Thyroid gland (tissue), 4 donors: ENCODE measurements at places on chromosomes 12 and 14. TPM values are rescaled to one million over a fixed set of nuclear protein-coding genes. Genes with fewer than 3 reads are reported as not detected.

- no peak overlapping the region for H3K4me3 ChIP-seq
- DNase-seq: no peak
- H3K27ac ChIP-seq: no peak overlapping the region
- H3K36me3 ChIP-seq: no peaks in the 10 kb centered on the region
These were observed 645.5 kb downstream of the C12orf50 start for GRCh38 chr12:87383680-87384079.

- no peak overlapping the region for H3K27ac ChIP-seq
- no peaks in the 10 kb centered on the region for H3K4me1 ChIP-seq
- H3K36me3 ChIP-seq: no peaks in the 10 kb centered on the region
- no peak for DNase-seq
- H3K27me3 ChIP-seq: no peaks in the 10 kb centered on the region
These were observed 89.8 kb upstream of the DNM1L start for GRCh38 chr12:32589165-32589865.

DNA sequence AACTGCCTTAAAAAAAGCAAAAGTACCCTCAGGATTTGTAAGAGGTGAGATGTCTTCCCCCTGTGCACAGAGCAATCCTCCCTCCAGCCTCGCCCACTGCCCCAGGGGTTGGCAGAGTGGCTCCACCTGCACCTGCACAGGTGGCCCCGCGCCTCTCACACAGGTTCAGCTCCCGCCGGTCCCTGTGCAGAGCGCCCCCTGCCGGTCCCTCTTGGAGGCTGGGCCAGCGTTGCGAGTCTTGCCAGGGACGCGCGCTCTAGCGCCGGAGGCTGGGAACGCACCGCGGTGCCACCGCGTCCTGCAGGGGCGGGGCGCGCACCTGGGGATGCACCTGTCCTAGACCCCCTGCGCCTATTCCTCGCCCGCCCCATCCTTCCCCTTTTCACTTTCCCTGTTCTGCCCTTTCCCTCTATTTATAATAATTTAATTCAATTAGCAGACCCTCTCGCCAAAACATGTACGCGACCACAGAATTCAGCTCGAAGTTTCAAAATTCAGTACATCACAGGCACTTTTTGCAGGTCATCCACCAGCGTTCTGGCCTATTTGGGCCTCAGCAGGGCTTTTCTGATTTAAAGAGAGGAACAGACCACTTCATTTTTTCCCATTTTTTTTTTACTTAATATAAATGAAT, 618.6 kb downstream of the AACS start:
- DNase-seq: peak; percentile 22
- no peak overlapping the region for H3K4me3 ChIP-seq
- H3K36me3 ChIP-seq: no peaks in the 10 kb centered on the region
- no peaks in the 10 kb centered on the region for H3K27me3 ChIP-seq

- H3K4me1 ChIP-seq: no peaks in the 10 kb centered on the region
- H3K4me3 ChIP-seq: no peak overlapping the region
- H3K27ac ChIP-seq: no peak overlapping the region
- no peak for DNase-seq
These were observed 14.1 kb upstream of the NUMB start for GRCh38 chr14:73472185-73473114.

DNA sequence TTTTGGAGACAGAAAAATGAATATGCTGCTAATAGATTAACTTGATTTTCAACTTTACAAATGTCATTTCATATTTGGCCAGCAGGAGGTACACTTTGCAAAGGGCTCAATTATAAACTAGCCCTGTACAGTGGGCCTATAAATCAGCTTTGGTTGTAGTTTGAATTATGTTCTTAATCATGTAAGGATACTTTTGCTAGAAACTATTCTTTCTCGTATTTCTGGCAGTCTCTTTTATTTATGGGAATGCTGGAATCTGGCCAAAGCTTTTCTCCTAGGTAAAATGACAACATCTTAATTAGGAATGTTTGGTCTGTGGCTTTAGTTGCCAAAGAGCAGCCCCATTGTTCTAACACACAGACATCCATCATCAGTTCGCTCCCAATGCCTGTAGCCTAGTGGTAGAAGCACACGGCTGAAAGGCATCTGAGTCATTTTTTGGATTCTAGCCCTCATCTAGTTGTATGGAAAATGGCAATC, 1322.3 kb upstream of the SEL1L start:
- H3K4me3 ChIP-seq: no peak overlapping the region
- H3K4me1 ChIP-seq: no peaks in the 10 kb centered on the region
- no peaks in the 10 kb centered on the region for H3K36me3 ChIP-seq
- DNase-seq: no peak

GRCh38 chr12:128415036-128415560, 148.1 kb downstream of the TMEM132C start:
- DNase-seq: no peak
- no peaks in the 10 kb centered on the region for H3K36me3 ChIP-seq
- no peak overlapping the region for H3K27ac ChIP-seq

DNA sequence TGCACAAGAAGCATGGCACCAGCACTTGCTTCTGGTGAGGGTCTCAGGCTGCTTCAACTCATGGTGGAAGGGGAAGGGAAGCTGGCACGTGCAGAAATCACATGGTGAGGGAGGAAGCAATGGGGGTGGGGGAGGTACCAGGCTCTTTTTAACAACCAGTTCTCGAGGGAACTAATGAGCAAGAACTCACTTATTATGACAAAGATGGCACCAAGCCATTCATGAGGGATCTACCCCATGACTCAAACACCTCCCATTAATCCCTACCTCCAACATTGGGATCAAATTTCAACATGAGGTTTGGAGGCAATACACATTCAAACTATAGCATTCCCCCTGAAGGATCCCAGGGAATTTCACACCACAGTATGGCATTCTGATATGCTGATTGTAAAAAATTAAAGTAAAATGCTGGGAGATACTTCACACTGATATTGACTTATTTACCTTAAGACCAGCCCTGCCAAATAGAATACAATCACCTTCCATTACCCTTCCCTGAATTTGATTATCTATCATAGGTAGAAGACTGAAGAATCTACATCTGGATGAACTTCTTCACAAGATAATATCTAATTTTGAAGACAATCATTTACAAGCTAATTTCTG, 201.7 kb upstream of the PLXNC1 start:
- DNase-seq: no peak
- H3K4me3 ChIP-seq: no peak overlapping the region
- no peaks in the 10 kb centered on the region for H3K27me3 ChIP-seq
- no peaks in the 10 kb centered on the region for H3K36me3 ChIP-seq

DNA sequence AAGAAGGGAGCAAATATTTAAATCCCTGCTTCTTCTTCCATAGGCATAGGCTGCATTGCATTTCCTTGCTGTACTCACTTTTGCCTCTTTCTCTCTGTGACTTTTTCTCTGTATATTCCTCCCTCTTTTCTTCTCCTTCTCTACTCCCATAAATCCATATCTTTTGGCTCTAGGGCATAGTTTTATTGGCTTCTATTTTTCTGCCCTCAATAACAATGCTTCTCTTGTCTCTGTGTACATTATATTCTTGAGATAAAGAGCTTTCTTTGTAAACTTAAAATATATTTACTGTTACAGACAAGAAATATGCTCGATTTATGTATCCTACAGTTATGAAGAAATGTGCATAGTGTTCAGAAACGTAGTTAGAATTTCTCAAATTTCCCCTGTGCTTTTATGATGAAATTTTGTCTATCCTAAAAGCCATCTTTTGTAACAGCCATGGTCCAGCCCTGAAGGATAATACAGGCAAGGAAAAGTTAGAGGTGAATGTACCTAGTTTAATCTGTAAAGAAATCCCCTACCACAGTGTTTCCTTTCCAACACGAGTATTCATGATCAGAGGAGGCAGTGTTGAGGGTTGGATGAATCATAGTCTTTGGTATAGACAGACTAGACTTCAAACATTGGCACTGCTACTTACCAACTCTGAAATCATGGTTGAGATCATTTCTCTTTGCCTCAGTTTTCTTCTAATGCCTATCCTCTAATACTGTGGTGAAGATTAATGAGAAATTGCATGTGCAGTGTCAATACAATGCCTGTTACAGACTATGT, 173.3 kb upstream of the FAR2 start:
- no peak overlapping the region for H3K27ac ChIP-seq
- H3K4me3 ChIP-seq: no peak overlapping the region
- DNase-seq: no peak
- H3K4me1 ChIP-seq: no peaks in the 10 kb centered on the region
- no peaks in the 10 kb centered on the region for H3K36me3 ChIP-seq
- H3K27me3 ChIP-seq: no peaks in the 10 kb centered on the region

DNA sequence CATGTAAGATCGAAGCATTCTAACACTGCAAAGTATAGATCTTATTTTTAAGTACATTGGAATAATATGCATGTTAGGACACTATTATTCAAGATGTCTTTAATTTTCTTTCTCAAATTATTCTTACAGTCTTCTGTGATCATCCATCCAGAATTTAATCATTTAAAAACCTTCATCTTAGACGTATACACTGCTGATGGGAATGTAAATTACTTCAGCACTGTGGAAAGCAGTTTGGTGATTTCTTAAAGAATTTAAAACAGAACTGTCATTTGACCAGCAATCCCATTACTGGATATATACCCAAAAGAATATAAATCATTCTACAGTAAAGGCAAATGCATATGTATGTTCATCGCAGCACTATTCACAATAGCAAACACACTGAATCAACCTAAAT, 3.2 kb upstream of the RPS29 start:
- H3K27ac ChIP-seq: no peak overlapping the region
- H3K27me3 ChIP-seq: no peaks in the 10 kb centered on the region
- no peak overlapping the region for H3K4me3 ChIP-seq
- no peak for DNase-seq
- peaks cover 8% of the 10 kb centered on the region for H3K4me1 ChIP-seq

DNA sequence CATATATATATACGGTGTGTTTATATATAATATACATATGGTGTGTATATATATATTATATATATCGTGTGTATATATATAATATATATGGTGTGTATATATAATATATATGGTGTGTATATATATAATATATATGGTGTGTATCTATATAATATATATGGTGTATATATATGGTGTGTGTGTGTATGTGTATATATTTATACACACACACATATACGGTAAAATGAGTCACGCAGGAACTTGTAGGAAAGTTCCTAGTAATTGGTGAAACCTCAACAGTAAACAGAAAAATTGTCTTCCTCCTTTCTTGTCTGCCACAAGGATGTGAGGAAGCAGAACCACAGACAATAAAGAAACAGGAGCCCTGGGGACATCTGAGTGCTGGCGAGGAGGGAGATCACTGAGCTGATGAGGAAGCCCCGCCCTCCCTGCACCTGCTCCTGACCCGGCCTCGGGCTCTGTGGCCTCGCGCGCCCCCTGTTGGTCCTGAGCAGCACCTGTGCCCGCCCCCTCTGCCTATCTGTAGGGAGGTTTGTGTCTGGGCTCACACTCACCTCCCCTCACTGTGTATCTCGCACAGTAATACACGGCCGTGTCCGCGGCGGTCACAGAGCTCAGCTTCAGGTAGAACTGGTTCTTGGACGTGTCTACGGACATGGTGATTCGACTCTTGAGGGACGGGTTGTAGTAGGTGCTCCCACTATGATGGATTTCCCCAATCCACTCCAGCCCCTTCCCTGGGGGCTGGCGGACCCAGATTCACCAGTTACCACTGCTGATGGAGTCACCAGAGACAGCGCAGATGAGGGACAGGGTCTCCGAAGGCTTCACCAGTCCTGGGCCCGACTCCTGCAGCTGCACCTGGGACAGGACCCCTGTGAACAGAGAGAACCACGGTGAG, 1079.4 kb downstream of the TMEM121 start:
- H3K27me3 ChIP-seq: no peaks in the 10 kb centered on the region
- no peaks in the 10 kb centered on the region for H3K36me3 ChIP-seq
- H3K4me3 ChIP-seq: no peak overlapping the region
- DNase-seq: peak; percentile 3

- H3K27ac ChIP-seq: no peak overlapping the region
- no peaks in the 10 kb centered on the region for H3K4me1 ChIP-seq
- no peak for DNase-seq
- no peaks in the 10 kb centered on the region for H3K27me3 ChIP-seq
- no peak overlapping the region for H3K4me3 ChIP-seq
These were observed 463.2 kb upstream of the MGAT4C start for GRCh38 chr12:86719381-86719780.

DNA sequence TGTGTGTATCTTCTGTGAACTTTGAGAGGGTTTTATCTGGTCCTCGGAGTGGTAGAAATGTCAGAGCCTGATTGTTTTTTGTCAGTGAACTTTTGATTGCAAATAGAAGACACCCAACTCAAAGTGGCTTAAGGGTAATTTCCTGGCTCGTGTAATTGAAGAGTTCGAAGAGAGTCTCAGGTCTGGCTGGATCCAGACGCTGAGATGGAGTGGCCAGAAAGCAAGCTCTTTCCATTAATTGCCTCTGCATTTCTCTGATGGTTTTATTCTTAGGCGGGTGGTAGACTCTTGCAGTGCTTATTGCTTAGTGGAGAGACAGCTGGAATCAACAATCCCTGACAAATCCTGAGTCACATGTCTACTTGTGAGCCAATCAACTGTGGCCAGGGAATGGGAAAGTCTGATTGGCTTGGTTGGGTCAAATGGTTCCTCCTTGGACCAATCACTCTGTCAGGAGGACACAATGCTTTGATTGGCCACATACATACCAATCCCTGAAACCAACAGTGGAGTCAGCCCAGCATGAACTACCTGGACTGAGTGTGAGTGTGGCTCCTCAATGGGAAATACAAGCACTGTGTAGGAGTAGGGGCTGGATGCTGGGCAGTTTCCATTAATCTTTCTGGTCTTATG, 330.5 kb downstream of the AACS start:
- DNase-seq: no peak
- H3K4me1 ChIP-seq: no peaks in the 10 kb centered on the region
- no peaks in the 10 kb centered on the region for H3K27me3 ChIP-seq

DNA sequence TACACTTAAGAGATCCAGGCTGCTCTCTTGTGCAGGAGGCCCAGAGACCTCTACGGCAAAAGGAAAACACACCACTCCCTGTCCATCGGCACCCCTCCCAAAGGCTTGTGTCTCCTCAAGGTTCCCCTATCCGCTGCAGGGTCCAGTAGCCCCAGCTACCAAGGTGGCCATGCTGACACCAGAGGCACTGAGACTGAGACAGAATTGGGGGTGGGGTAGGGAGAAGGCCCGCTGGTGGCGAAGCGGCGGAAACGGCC, 590 bp downstream of the DDIT3 start:
- DNase-seq: peak; percentile 52
- H3K4me1 ChIP-seq: peaks cover 53% of the 10 kb centered on the region
- H3K4me3 ChIP-seq: peak overlapping the region; percentile 97
- H3K27ac ChIP-seq: peak overlapping the region; percentile 97
- no peaks in the 10 kb centered on the region for H3K27me3 ChIP-seq

The KCNMB4 gene
- total RNA-seq: 3.5 TPM

The TPPP2 gene
- total RNA-seq: not detected

The LRRC10 gene
- not detected for total RNA-seq

The MYF5 gene
- not detected for total RNA-seq

The PIANP gene
- total RNA-seq: not detected

The CDC42BPB gene
- total RNA-seq: 99.5 TPM

The TTC7B gene
- 87.6 TPM for total RNA-seq

The SLC35F4 gene
- total RNA-seq: 1.6 TPM

The KRT4 gene
- not detected for total RNA-seq

The IL22 gene
- not detected for total RNA-seq

The SLC6A13 gene
- 8.8 TPM for total RNA-seq

The PLBD2 gene
- total RNA-seq: 45.4 TPM
